ENCODE measurements at places on chromosomes 2 and 18.

- no peak for DNase-seq
Observed at GRCh38 chr2:172713365-172713875, 22.2 kb upstream of the RAPGEF4 start.

DNA sequence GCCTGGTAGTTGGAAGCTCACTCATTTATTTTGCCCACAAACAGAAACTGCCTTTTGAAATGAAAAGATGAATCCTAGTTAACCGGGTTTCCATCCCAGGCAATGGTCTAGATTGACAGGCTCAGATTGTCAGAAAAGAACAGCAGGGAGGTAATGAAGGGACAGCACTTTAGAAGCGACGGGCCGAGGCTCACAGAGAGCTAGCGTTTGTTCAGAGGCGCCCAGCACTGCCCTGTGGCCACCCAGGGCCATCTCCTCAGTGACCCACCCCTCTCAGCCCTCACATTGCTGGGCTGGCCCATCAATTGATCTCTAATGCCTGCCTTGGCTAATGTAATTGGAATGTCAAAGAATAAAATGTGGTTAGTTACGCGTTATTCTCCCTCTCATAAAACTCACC, 304.8 kb downstream of the CDCA7 start:
- DNase-seq, result no peak

DNA sequence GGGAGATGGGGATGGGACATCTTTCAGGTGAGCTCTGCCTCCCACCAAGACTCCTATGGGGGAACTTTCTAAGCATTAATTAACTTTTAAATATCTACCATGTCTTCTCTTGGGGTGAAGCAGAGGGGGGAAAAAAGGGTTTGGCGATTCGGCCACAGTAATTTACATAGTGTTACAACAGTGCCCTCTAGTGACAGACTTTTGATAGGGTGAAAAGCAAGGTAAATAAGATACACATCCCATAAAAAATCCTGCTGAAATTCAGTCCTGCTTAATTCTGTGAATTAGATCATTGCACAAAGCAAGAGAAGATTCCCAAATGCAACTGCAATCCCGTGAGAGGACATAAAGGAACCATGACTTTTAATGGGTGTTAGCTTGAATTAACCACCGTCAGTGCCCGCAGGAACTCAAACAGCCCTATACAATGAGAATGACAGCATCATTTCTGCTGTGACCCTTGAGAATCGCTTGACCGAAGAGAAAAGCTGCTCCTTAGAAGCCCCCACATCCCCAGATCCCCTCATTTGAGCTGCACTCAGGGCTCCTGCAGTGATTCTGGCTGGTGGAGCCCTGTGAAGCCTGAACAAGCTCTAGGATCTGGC, 32.8 kb downstream of the FAM124B start:
- DNase-seq, result peak; percentile 63

DNA sequence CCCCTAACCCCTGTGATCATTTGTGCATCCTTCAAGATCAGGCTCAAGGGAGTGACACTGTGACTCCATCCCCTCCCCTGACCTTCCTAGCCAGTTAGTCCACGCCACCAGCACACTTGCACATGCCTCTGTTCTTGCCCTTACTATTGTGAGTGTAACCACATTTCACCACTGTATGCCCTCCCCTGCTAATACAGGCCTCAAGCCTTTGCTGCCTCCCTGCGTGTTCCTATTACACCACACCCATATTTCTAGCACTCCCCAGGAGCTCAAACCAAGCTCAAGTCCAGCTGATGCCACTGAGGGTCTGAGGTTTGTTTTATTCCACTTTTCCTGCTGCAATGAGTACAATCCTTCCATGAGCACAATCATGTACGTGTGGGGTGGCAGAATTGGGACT, 288.9 kb upstream of the FBXO11 start:
- DNase-seq, result no peak

GRCh38 chr2:198375083-198375410, 570.7 kb downstream of the PLCL1 start:
- DNase-seq, result no peak

- no peak for DNase-seq
Observed at GRCh38 chr2:189096769-189097447, 82.7 kb downstream of the COL5A2 start.

GRCh38 chr2:239200646-239201530, 199.9 kb downstream of the HDAC4 start:
- no peak for DNase-seq

DNA sequence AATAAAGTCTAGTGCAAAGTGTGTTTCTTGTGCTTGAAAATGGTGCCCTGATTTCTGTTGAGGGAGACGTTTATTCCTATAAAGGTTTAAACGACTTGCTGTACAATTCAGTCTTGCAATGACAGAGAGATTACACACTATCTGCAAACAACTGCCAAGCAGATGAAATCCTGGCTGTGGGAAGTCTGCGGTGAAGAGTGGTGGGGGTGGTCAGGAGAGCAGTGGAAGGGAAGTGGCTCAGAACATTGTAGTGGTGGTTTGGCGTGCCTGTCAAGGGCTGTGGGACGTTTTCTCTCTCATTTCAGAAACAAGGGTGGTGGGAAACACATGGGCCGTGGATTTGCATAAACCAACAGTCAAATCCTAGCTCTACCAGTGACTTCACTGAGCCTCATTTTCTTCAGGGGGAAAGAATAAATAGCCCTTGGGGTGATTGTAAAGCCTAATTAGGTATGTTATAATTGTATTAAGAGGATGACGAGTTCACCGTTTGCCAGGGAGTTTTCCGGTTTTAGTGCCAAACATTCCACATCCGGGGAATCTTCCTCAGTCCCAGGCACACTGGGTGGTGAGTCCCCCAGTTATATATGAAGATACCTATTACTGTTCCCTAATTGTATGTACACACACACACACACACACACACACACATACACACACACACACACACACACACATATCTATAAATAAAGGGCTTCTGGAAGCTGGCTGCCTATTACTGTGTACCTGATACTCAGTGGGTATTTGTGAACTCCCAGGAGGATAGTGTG, 115.0 kb downstream of the SPTBN1 start:
- DNase-seq, result peak; percentile 97

- no peak for DNase-seq
Observed at GRCh38 chr2:17793296-17793695, 23.0 kb upstream of the MSGN1 start.

- DNase-seq, result no peak
Observed at GRCh38 chr2:231718799-231719198, 10.5 kb downstream of the PTMA start.

DNA sequence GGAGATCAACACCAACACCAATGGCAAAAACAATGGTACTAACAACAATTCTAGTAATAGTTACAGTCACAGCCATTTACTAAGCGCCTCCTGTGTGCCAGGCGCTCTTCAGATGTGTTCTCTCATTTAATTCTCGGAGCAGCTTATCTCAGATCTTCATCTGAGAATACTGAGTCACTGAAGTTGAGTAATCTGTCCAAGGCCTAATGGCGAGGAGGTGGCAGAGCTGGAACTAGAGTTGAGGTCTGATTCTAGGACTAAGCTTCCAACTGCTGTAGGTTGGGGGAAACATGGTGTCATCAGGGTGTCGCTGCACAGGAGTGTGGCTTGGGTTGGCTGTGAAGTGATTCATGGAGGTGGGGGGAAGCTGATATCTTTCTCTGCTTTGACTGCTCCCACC, 156.1 kb downstream of the DYSF start:
- peak; percentile 90 for DNase-seq

DNA sequence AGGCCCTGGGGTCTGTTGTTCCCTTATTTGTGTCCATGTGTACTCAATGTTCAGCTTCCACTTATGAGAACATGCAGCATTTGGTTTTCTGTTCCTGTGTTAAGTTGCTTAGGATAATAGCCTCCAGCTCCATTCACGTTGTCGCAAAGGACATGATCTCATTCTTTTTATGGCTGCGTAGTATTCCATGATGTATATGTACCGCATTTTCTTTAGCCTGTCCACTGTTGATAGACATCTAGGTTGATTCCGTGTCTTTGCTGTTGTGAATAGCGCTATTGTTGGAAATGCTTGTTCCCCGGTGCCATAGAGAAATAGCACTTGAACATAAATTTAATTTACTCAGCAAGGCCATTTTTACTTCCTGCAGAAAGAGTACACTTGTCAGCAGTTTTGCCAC, 51.3 kb upstream of the EPAS1 start:
- no peak for DNase-seq

- peak; percentile 38 for DNase-seq
Observed at GRCh38 chr2:235859651-235860050, 308.5 kb downstream of the GBX2 start.

DNA sequence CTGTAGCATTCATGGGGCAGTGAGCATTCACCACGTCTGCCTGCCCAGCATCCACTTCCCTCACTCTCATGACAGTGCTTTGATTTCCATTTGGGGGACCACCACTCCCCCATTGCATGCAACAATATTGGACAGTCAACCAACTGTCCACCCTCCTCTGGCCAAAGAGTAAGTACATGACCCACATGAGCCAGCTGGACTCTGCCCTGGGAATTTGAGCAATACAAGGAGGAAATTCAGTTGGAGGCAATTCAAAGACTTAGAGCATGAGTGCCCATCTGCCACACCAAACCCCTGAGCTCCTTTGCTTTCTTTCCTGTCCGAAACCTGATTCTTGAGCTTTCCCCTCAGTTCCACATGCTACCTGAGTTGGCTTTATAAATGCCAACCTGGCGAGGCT, 41.7 kb upstream of the PNO1 start:
- no peak for DNase-seq

DNA sequence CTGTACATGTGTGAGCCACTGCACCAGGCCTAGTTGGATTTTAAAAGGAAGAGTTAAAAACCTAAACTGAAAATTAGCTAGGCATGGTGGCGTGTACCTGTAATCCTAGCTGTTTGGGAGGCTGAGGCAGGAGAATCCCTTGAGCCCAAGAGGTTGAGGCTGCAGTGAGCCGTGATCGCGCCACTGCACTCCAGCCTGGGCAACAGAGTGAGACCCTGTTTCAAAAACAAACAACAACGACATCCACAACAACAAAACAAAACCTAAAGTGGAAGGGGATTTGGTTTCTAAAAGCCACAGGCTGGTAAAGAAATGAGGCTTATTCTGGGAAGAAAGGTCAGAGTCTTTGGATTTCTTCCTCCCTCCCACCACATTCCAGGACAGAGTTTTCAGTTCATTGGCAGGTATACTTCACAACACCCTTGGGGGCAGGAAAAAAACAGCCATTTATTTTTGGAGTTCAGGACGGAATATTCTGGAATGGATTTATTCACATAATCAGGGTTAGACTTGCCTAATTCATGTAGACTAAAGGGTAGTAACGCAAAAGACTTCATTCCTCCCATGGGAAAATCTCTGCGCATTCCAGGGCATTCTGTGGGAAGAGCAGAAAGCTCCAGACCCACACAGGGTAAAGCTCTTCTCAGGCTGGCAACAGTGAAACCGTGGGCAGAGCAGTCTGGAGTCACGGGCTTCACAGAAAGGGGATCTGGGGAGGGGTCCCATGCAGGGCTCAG, 34.9 kb downstream of the TEX44 start:
- no peak for DNase-seq
